Fibroblast of villous mesenchyme (primary cell): ENCODE measurements at places on chromosomes 4 and X. TPM values are rescaled to one million over a fixed set of nuclear protein-coding genes. Genes with fewer than 3 reads are reported as not detected.

DNA sequence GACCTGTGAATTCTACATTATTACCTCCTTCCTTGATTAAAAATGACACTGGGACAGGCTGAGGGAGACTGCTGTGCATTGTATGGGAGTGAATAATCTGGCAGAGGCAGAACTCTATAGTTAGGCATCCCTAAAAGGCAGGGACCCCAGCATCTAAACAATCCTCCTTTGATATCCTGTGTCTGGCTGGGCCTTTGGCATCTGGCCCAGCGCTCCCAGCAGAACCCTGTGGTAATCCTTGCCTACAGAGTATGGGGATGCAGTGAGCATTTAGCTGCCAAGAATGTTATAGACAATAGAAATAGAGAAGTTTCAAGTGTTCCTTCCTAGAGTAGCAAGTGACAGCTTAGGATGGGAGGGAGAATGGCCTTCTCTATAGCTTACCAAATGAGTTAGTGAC is 38.5 kb downstream of the ZCCHC12 start:
- no peak for DNase-seq

DNA sequence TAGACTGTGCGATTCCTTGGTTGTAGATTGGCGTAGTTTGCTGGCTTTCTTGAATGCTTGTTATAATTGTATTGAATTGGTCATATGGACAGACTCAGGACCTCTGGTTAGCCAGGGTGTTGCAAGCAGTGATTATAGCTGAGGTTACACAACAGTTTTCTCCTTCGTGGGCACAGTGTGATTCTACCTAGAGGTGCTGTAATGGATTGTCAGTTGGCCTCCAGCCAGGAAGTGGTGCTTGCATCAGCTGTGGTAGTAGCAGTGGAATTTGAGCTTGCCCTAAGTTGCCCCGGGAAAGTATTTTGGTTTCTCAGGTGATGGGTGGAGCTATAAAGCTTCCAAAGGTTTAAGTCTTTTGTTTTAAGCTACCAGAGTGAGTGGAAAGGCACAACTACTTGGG is 23.1 kb upstream of the GABRG1 start:
- DNase-seq: no peak

- peak; percentile 7 for DNase-seq
These were observed 314.5 kb upstream of the RASGEF1B start for GRCh38 chr4:81786063-81786763.

- peak; percentile 9 for DNase-seq
These were observed 256.1 kb downstream of the THOC2 start for GRCh38 chrX:123476611-123477219.

- DNase-seq: peak; percentile 82
These were observed 65.6 kb downstream of the ATXN3L start for GRCh38 chrX:13254076-13254785.

DNA sequence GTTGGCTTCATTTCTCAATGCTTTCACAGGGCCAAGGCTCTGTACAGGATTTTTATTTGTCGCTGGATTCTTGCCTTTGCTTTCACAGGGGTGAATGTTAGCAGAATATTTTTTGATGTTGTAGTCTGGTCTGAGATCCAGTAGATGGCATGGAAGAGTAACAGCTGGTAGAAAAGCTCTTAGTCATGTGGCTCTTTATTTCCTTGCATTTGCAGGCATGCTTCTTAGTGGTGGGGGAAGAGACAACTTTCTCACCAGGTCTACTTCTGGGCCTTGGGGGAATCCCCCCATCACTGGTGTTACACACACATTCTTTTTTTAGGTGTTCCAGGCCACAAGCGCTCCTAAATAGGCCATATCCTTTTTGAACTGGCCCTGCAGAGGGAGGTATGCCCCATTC is 58.2 kb upstream of the DKK2 start:
- peak; percentile 34 for DNase-seq

- no peak for DNase-seq
These were observed 95.6 kb downstream of the REPS2 start for GRCh38 chrX:17042037-17042436.

DNA sequence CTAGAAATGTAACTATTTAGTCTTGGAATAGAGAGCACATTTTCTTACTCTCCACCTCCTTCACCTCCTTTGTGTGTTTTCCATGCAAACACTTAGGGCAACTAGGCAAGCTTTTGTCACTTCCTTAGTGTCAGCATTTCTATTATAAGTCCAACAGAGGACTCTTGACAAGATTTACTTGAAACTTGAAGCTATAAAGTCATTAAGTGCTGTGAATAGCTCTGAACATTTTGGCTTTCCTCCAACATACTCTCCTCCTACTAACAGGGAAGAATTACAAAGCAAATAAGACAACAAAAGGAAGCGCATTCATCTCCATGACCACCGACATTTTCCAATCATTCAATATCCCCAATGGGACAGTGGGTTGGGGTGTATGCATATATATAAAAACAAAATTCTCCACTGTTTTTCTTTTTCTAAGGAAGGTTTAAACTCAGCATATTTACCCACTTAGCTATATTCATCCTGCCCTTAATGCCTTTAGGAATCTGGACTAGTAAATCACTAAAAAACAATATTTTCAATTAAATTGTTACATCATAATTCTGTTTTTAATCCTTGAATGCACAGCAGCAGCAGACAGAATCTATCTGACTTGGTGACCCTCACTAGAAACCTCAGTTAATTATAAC is 264.6 kb downstream of the SNCA start:
- DNase-seq: peak; percentile 28

DNA sequence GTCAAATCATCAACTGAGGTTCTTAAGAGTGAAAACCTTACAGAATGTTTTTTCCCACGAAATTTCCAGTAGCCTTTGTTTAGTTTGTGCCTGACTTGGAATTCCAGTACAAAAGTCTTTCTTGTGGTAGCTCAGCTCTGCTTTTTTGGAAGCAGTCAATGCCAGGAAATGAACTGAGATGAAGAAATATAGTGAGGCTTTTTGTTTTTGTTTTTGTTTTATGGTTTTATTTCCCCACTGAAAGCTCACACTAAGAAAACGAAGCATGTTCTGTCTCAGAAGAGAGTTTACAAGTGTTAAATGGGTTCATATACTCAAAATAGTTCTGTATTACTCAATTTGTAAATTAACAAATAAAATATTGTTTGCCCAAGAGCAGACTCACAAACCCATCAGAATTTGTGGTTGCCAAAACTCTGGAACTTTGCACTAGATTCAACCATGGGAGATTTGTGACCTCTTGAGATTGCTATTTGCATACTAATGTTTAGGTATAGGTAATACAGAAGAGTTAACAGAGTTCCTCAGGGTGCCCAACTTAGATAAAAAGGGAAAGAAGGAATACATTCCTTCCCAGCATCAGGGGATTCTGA is 1060.8 kb downstream of the FAT4 start:
- peak; percentile 79 for DNase-seq

- no peak for DNase-seq
These were observed 77.8 kb upstream of the PRDX4 start for GRCh38 chrX:23589496-23589895.

DNA sequence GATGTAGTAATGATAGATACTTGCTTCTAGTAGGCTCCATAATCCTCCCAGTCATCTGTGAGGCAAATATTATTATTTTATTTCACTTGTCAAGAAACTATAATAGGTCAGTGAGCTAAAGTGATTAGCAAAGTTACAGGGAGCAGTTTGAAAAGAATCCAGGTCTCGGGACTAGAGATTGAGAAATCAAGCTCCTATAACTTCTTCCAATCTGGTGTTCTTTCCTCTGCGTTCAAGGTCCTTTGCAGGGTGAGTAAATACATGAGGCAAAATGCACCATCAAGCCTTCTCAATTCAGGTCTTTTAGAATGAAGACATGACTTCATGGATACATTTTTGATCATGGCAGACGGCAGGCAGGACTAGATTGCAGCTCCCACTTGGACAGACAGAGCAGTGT is 150.4 kb downstream of the FRAS1 start:
- DNase-seq: no peak

The ZNF157 gene
- under 0.01 TPM in 2 replicates for total RNA-seq

The DIAPH2 gene
- 15.5 and 20.3 TPM in 2 replicates for total RNA-seq

The GDPD2 gene
- total RNA-seq: not detected in 2 replicates

The FABP2 gene
- total RNA-seq: not detected in 2 replicates
